Body of pancreas (tissue), 4 donors: ENCODE measurements at places on chromosomes 4 and X. TPM values are rescaled to one million over a fixed set of nuclear protein-coding genes. Genes with fewer than 3 reads are reported as not detected.

DNA sequence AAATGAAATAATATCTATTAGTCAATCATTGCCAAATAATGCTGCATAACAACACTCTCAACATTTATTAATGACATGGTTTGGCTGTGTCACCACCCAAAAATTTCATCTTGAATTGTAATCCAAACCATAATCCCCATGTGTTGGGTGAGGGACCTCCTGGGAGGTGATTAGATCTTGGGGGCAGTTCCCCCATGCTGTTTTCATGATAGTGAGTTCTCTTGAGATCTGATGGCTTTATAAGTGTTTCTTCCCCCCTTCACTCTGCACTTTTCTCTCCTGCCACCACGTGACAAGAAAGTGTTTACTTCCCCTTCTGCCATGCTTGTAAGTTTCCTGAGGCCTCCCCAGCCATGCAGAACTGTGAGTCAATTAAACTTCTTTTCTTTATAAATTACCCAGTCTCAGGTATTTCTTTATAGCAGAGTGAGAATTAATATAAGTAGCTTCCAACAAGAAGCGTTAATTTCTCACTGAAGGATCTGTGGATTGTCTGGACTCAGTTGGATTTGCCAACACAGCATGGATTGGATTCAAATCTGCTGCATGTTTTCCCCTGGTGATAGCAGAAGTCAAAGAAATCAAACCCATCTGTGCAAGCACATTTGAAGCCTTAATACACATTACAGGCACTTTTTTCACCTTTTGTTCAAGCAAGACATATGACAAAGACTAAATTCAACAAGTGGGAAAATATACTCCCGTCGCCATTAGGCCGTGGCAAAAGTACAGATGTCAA lies 216.6 kb downstream of the PDGFC start:
- no peak overlapping the region for H3K27ac ChIP-seq
- no peak for DNase-seq
- no peaks in the 10 kb centered on the region for H3K4me1 ChIP-seq
- no peaks in the 10 kb centered on the region for H3K27me3 ChIP-seq
- no peaks in the 10 kb centered on the region for H3K36me3 ChIP-seq

GRCh38 chr4:84672177-84672576 lies 89.2 kb downstream of the CDS1 start:
- H3K27ac ChIP-seq, result no peak overlapping the region
- no peak overlapping the region for H3K4me3 ChIP-seq
- no peaks in the 10 kb centered on the region for H3K4me1 ChIP-seq
- no peaks in the 10 kb centered on the region for H3K27me3 ChIP-seq

DNA sequence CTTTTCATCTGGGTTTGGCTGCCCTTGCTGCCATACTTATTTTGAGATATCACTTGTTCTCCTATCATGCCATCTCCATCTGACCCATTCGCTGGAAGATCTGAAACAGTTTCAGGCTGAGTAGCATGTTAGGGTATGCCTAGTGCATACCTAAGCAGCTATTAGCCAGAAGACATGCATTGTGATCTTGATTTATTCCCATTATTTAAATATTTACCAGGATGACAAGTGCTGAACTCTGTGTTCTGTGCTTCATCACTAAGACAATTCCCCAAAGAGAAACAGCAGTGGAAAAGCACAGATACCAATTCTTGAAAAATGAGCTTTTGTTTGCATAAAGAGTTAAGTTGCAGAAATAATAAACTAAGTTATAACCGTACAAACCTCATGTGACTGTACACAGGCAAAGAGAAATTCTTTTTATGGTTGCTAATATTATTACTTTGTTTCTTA lies 271.0 kb upstream of the ARSJ start:
- H3K36me3 ChIP-seq, result no peaks in the 10 kb centered on the region
- H3K4me3 ChIP-seq, result no peak overlapping the region
- H3K27ac ChIP-seq, result no peak overlapping the region
- no peak for DNase-seq

DNA sequence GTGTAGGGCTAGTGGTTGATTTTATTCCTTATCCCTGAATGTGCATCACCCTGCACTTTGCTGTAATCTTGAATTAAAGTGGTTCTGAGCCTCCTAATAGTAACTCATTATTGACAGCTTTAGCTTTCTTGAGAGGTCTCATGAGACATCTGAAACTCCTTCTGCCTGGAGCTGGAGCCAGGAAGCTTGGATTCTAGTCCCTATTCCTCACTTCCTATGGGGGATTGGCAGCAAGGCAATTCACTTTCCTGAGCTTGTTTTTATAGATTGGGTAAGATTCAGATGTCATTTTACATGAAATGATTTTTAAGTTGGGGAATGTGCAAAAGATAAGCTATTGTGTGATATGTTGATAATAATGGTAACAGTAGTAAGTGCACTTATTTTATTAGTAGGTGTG lies 17.1 kb upstream of the ETNPPL start:
- DNase-seq, result no peak
- no peak overlapping the region for H3K4me3 ChIP-seq
- H3K27me3 ChIP-seq, result no peaks in the 10 kb centered on the region
- no peak overlapping the region for H3K27ac ChIP-seq

DNA sequence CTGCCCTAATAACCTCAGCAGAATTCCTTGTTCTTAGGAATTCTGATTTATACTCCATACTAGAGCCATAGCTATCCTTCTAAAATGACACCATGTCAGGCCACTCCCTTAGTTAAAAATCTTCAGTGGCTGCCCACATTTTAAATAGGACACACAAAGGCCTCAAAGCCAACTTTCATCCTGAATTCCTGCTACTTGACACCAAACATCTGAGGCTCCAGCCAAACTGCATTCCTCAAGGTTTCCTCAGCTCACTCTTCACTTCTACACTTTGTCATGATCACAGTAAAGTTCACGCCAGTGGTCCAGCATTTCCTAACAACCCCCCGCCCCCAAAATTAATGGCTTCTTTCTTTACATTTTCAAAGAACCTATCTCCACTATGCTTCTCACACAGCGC lies 124.3 kb downstream of the ADGRA3 start:
- no peak for DNase-seq

- no peaks in the 10 kb centered on the region for H3K4me1 ChIP-seq
- H3K27ac ChIP-seq, result no peak overlapping the region
- no peak overlapping the region for H3K4me3 ChIP-seq
- H3K27me3 ChIP-seq, result no peaks in the 10 kb centered on the region
Observed at GRCh38 chr4:158710814-158711213, 12.4 kb downstream of the PPID start.

DNA sequence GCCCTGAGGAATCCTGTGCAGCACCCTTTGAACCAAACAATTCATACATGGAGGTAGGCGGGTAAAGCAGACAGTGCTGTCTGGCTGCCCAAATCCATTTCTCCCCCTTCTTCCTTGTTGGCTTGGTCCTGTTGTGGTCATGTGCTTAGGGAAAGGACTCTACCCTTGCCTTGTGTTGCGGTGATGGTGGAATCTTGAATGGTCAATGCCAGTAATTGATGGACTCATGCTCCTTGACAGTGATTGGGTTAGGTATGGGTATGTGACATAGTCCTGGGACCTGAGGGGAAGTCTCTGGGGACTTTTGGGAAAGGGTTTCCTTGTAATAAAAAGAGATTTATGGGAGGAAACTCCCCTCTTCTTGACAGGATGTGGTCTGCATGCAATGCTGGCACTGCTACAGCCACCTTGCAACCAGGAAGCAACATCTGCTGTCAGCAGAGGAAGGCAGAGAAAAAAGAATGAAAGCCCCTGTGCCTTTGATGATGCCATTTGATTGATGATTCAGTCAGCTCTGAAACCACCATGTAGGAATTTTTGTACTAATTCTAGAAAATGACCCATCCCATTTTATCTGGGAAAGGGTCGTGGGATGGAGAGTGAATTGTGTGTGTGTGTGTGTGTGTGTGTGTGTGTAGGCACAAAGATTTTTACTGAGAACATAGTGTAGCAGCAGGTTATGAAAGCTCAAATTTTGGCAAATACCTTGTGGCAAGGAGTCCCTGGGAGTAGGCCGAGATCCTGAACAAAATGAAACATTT lies 30.0 kb upstream of the HUWE1 start:
- no peak overlapping the region for H3K27ac ChIP-seq
- no peak overlapping the region for H3K4me3 ChIP-seq
- no peak for DNase-seq
- H3K27me3 ChIP-seq, result no peaks in the 10 kb centered on the region

DNA sequence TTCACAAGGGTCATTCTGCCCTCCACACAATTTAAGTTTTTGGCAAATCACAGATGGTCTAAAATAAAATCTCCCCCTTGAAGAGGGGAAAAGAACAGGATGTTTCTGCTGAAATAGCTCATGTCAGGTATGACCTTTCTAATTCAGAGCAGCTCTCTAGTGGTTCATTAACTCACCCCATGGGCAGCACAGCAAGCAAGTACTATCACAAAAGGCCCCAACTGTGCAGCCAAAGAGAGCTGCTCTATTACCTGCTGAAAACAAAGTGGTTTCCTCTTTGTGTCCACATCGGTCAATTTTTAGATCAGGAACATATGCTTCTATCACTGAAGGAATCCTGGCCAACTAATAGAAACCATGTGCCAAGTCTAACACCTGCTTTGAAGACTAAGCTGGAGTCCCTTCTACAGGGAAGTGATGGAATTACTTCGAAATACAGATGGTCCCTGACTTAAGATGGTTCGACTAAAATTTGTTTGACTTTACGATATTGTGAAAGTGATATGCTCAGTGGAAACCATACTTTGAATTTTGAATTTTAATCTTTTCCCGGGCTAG lies 164.3 kb downstream of the ENOX2 start:
- H3K4me3 ChIP-seq, result no peak overlapping the region
- no peak for DNase-seq
- H3K27ac ChIP-seq, result no peak overlapping the region
- no peaks in the 10 kb centered on the region for H3K36me3 ChIP-seq

DNA sequence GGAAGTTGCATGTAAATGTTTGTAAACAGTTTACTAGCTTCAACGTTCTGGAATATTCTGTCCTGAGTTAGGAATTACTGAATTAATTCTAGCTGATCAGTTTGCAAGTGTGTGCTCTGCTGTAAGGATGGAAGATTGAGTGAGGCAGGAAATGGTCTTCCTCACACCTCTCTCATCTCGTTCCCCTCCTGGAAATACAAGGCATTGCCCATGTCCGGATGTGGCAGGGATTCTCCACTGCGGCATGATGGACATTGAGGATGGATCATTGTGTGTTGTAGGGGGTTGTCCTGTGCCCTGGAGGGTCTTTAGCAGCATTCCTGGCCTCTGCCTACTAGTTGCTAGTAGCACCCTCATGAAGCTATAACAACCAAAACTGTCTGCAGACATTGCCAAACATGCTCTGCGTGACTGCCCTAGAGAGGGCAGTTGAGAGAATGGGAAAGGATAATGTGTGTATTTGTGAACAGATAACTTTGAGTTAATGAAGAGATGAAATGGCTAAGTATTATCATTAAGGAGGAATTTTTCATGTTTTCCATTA lies 12.6 kb downstream of the CA5B start:
- DNase-seq, result no peak
- H3K4me3 ChIP-seq, result no peak overlapping the region
- H3K4me1 ChIP-seq, result no peaks in the 10 kb centered on the region
- no peak overlapping the region for H3K27ac ChIP-seq
- no peaks in the 10 kb centered on the region for H3K27me3 ChIP-seq

The GPR34 gene
- 1.3 TPM for total RNA-seq

The TEX11 gene
- total RNA-seq, result 0.66 TPM

The PDCL2 gene
- total RNA-seq, result not detected
